ENCODE measurements at places on chromosomes 1 and 21.
A peak's percentile ranks its signal among the peaks of the same experiment; 100 is the strongest.

DNA sequence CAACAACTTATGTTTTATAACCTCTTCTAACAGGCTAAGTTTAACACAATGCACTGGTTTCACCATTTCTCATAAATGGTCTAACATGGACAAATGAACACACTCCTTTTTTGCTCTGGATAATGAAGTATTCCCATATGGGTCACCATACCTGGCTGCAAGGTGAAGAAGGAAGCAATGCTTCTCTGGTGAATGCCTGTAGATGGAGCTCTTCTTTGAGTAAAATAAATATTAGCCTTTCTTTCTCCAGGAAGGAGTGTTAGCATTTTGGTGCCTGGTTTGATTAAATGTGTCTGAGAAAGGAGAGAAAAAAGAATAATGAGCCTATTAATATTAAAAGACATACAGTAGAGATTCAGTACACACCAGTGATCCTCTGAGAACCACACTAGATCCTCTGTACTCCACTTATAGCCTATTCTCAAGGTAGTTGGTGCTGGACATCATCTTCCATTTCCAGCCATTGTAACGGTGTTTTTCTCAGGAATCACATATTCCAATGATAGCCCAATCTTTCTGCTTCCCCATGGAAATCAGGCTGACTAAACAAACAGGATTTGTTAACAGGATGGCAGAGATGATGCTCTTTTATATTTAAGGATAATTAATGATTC lies 17.6 kb downstream of the MTFR1L start:
- no peak for DNase-seq

GRCh38 chr21:35895598-35895997 lies 164.7 kb downstream of the SETD4 start:
- no peak for DNase-seq

DNA sequence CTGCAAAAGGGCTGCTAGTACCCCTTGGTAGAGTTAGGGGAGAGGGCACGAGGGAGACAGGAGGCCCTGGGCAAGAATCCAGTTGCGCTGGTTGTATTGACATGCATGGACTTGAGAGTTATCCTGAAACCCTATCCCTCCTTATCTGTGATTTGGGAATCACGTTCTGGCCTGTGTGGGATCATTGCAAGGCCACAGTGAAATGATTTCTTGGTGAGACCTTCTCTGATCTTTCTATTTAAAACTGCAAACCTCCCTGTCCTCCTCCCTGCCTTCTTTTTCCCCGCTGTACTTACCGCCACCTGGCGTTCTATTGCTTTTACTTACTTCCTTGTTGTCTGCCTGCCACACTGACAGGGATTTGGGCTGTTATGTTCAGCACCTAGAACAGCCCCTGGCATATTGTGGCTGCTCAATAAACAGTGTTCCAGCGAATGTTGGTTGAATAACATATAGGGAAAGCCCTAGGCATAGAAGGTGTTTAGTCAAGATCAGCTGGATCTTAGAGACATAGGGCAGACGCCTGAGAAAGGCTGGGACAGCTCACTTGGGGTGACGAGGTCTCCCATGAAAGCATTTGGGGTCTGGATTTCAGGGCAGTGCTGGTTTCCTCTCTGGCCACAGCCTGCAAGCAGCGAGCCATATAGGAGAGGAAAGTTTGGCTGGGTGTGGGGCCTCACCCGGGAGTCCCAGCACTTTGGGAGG lies 25.6 kb downstream of the ALPL start:
- DNase-seq, result no peak

GRCh38 chr1:92461364-92462097 lies 25.2 kb downstream of the GFI1 start:
- DNase-seq, result no peak

DNA sequence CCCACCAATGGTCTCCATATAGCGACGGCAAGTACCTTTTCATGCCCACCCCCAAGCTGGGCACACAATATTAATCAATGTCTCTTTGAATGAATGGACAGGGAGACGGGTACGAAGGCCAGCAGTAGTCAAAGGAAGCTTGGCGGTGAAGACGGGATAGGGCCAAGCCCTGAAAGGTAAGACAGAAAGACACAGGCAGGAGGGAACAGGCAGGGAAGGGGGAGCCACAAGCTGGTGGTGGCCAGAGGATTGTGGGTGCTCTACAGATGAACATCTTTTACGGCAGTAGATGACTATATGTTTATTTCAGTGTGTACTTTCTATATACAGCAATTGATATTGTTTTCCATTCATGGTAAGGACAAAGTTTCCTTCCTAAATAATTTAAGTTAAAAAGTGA lies 16.3 kb downstream of the CAPZB start:
- DNase-seq, result no peak

- no peak for DNase-seq
Measured at GRCh38 chr1:197399755-197400521, 131.9 kb downstream of the CRB1 start.

- DNase-seq, result no peak
Measured at GRCh38 chr1:159067699-159068621, 8.6 kb downstream of the AIM2 start.

- DNase-seq, result no peak
Measured at GRCh38 chr1:59664166-59664565, 150.6 kb upstream of the HOOK1 start.

- peak; percentile 13 for DNase-seq
Measured at GRCh38 chr1:179082333-179082998, 596 bp downstream of the TOR3A start.

DNA sequence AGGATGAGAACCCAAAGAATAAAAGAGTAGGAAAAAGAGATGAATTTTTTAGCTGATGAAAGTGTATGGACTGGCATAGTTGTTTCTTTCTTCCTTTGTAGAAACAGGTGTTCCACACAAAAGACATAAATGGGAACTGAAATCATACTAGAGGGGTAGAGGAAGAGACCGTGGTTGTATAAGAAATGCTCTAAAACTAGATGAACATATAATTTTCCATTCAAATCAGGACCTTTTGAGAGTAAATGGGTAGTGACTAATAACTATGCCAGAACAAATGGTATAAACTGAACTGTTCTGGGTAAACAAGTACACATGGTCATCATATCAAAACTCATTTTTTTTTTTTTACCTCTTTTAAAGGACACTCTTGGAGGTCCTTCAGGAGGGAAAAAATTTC lies 344.2 kb downstream of the VAV3 start:
- DNase-seq, result no peak

GRCh38 chr1:167805041-167805556 lies 83.3 kb downstream of the MPZL1 start:
- DNase-seq, result no peak

DNA sequence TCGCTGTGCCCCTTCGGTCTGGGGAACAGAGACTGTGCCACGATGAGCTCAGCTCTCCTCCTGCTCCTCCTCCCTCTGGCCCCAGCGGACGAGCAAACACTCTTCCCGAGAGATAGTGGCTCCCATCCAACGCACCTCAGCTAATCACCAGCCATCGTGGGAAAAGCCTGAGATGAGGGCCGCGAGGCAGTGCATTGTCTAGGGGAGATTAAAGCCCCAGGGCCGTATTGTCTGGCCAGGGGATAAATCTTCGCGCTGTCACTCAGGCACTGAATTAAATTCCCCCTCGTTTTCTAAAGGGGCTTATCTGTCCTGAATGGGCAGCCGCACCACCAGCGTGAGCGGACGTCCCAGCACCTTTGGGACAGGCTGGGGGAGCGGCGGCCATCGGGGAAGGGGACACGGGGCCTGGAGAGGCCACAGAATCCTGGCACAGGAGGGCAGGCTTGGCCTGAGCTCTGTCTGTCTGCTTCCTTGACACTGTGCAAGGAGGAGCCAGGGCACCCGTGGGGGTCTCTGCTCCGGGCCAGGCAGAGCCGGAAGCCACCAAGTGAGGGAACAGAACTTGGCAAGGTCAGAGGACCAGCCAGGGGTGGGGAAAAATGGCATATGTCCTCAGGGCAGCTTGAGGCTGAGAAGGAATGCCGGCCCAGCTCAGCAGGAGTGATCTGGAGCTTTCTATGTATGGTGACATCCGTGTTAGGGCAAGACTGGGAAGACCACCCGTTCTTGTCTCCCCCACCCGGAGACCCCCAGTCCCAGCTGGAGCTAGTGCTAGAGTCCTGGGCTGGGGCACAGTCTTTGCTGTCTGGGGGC lies 32.3 kb downstream of the PRDM16 start:
- no peak for DNase-seq

DNA sequence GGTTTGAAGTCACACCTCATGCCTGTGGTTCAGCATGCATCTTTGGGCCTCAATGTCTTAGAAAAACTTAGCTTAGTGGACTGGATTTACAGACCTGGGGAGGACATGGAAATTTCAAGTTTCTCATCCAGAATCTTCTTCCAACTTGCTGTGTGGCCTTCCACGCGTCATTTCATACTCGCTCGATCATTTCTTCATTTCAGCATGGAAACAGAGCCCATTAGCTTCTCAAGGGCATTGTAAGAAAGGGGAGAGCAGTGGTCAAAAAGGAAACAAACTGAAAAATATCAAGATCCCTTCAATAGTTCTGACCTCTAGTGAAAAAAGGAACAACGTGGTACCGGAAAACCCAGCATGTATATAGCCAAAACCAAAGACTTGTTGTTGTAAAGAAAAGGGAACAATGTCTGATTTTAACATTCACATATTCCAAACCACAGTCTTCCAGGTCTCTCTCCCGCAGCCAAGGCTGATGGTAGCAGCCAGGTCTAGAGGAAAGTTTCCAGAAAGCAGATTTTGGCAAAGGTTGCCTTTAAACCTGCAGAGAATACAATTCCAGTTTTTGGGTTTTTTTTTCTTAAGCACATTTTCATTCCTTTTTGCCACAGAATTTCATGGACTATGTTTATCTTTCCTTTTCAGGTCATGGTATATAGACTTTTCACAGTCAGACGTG lies 97.0 kb upstream of the CDC42BPA start:
- no peak for DNase-seq

DNA sequence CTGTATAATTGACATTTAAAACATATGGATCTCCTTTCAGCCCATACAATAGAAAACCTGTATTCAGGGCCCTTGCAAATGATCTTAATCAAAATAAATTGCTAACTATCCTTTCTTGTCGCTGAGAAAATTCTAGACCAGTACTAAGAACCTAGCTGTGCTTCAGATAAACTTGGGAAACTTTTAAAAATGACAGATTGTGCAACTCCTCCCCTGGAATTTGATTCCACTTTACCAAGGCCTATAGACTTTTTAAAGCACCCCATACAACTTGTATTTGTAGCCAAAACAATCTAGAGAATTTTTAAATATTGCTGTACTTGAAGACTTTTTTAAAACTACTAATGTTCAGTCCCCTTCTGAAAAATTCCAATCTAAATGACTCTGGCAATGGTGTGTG lies 51.6 kb downstream of the ZNF644 start:
- no peak for DNase-seq

DNA sequence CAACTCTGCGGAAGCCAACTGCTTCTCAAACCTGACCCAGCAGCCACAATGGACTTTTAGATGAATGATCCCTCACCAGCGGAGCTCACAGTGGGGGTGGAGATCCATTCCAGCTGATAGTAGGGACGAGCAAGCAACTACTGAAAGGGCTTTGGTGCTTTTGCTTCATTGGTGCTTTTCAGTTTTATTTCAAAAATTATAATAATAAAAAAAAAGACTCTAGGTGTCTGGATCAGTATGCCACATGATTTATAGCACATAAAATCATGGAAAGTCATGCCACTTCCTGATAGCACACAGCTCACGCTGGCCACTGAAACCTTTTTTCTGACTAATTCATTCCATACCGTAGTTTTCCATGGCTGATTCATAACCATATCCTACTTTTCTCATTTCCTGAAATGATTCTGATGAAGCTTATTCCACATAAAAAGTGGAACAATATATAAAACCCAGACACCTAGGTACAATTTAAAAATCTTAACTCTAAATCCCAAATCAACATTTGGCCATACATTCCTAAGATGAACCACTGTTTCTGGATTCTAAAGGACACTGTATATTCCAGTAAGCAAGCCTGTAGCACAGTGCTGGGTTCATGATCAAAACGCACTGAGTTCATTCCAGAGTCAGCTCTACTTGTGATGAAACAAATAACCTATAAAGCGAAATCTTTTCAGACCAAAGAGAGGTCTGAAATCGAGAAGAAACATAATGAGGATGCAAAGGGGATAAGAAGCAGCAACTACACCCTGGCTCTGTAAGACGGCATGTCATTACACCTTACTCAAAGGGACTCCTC lies 41.3 kb upstream of the KCNE1 start:
- DNase-seq, result no peak

- DNase-seq, result no peak
Measured at GRCh38 chr1:119910618-119911017, 14.3 kb upstream of the ADAM30 start.

DNA sequence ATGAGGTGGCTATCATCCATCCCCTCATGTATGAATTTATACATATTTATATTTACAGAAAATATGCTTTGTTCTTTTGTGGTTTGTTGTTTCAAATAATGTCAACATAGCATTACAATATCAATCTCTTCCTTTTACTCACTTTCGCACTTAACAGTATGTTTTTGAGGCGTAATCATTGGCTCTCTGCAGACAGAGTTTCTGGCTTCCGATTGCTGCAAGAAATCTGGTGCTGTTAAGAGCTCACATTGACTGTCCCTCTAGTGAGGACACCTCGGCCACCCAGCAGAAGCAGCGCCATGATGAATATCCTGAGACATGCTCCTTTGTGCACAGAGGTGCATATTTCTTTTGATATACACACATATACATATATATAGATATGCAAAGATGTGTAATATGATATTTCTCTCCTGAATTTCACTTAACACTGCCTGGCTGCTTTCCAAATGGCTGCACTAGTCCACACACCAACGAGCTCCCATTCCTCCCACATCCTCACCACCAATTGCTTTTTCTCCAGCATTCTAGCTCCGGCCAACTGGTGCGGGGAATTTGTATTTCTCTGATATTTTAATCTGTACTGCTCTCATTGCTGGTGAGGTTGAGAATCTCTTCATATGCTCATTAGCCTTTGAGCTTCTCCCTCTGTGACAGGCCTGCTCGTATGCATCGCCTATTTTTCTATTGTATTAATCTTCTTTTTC lies 248.4 kb downstream of the SIPA1L2 start:
- DNase-seq, result no peak

DNA sequence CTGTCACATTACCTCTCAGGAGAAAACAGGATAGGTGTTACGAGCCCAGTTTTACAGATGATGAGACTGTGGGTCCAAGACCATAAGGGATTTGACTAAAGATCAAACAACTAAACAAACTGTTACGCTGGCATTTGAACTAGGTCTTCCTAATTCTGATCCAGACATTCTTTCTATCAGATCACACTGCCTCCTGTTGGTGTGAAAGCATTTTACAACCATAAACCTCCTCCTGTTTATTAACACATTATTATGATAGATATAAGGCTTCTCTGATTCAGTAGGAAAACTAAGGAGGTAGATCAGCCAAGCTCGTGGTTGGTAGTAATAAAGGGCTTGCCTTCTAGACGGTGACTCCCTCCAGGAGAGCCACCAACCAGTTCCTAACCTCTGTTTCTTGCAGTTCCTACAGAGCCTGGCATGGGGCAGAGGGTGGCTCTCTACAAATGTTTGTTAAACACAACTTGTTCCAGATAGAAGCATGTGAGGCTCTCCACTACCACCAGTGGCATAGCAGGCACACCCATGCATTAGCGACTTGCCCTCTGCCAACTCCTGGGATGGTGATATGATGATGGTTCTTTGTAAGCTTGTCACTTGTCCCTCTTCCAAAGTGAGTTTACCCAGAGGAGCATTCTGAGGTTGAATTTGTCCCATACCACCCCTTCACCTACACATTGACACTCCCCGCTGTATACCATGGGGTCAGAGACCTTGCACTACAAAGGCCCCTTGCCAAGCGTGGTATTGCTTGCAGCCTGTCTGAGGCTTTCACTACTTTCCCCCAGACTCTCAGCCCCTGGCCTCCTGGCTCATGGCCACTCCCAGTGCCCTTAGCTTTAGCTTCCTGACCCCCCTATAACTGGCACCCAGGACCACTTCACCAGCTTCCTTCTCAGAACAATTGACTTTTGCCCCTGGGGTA lies 96.4 kb upstream of the HOOK1 start:
- no peak for DNase-seq
